Naive thymus-derived CD8-positive, alpha-beta T cell (primary cell): ENCODE measurements at places on chromosomes 2 and 18. TPM values are rescaled to one million over a fixed set of nuclear protein-coding genes. Genes with fewer than 3 reads are reported as not detected.

GRCh38 chr2:119206201-119206600 lies 17.4 kb upstream of the STEAP3 start:
- DNase-seq, result no peak

DNA sequence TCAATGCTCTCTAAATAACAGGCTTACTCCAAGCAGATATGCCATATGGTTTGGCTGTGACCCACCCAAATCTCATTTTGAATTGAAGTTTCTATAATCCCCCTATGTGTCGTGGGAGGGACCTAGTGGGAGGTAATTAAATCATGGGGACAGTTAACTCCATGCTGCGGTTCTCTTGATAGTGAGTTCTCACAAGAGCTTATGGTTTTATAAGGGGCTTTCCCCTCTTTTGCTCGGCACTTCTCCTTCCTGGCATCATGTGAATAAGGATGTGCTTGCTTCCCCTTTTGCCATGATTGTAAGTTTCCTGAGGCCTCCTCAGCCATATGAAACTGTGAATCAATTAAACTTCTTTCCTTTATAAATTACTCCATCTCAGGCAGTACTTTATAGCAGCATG lies 302.7 kb upstream of the ZC3H15 start:
- no peak for DNase-seq

DNA sequence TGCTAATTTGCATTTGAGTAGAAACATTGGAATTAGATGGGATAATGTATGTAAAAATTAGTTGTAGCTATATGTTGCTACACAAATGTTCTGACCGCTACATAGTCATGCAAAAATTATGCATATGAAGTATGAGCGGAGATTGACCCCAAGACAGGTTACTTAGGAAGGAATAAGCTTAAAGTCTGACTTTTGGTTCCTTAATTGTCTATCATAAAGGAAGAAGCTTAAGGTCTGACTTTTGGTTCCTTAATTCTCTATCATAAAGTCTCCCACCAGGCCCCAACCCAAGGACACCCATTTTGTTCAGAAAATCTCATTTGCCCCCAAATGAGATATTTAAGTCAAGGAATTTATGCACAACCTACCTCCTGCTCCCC lies 106.5 kb downstream of the EVA1A start:
- DNase-seq, result no peak

- no peak for DNase-seq
Measured at GRCh38 chr2:172790404-172790803, 54.8 kb downstream of the RAPGEF4 start.

The KCNIP3 gene
- polyA plus RNA-seq, result not detected
